Activated B cell treated with CpG ODN at 0.5 μM for 24 hours (primary cell): ENCODE measurements at places on chromosomes 2 and 18. TPM values are rescaled to one million over a fixed set of nuclear protein-coding genes. Genes with fewer than 3 reads are reported as not detected.

The CLEC4F gene
- total RNA-seq: not detected in 2 replicates

GRCh38 chr18:49476664-49477411 is 10.2 kb downstream of the C18orf32 start:
- H3K4me3 ChIP-seq: no peak overlapping the region
- peak overlapping the region; percentile 12 for H3K27ac ChIP-seq
- no peaks in the 10 kb centered on the region for H3K27me3 ChIP-seq
- peaks cover 38% of the 10 kb centered on the region for H3K36me3 ChIP-seq
- DNase-seq: no peak

DNA sequence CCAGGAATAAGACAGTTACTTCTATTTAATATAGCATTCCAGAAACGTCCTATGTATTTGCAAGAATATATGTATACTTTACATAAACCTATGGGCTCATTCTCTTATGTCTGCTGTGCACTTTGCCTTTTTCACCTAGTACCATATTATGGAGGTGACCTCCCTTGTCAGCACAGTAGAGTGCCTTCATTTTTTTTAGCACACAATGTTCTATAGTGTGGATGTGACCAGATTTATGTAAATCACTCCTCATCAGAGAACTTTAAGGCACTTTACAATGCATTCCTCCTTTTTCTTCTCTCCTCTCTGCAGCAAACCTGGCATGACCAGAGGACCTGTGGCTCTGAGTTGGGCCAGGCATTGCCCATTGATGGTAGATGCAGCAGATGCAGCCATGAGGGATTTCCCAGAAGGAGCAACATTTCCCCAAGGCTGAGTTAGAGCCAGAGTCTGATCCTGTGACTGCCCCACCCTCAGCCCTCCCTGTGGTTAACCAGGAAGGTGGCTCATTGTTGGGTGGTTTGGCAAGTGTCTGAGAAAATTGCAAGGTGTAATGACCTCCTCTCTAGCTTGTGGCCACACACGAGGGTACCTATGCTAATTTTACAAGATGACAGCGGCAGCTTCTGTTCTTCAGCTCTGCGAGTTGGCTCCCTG is 76.5 kb upstream of the DLX2 start:
- no peak overlapping the region for H3K27ac ChIP-seq
- no peaks in the 10 kb centered on the region for H3K36me3 ChIP-seq
- no peak overlapping the region for H3K4me3 ChIP-seq
- peaks cover 13% of the 10 kb centered on the region for H3K27me3 ChIP-seq
- no peak for DNase-seq

DNA sequence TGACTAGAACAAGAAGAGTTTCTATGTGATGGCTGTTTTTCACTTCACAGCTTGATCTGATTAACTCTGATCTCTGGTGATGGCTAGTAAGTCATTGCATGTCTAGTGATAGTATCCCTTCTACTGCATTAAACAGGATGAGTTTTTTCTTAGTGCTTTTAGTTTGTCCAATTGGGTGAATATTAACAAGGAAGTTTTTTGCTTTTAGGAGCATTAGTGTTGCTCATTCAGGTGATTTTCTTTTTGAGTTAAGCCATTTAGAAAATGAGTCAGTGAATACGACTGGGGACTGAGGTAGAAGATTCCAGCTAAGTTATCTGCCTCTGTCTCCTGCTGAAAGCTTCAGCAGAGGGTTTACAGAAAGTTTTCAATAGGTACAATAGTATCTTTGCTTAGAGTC is 306.7 kb downstream of the PIK3C3 start:
- H3K4me1 ChIP-seq: no peaks in the 10 kb centered on the region
- H3K27me3 ChIP-seq: no peaks in the 10 kb centered on the region
- H3K36me3 ChIP-seq: no peaks in the 10 kb centered on the region
- DNase-seq: no peak
- H3K27ac ChIP-seq: no peak overlapping the region
- no peak overlapping the region for H3K4me3 ChIP-seq

- H3K27me3 ChIP-seq: peaks cover 4% of the 10 kb centered on the region
- no peaks in the 10 kb centered on the region for H3K4me1 ChIP-seq
- no peaks in the 10 kb centered on the region for H3K36me3 ChIP-seq
- no peak for DNase-seq
- no peak overlapping the region for H3K4me3 ChIP-seq
- no peak overlapping the region for H3K27ac ChIP-seq
Measured at GRCh38 chr2:94982675-94983074, 42.8 kb upstream of the MAL start.

GRCh38 chr2:113334147-113334546 is 55.4 kb upstream of the PAX8 start:
- DNase-seq: no peak
- no peak overlapping the region for H3K27ac ChIP-seq
- no peak overlapping the region for H3K4me3 ChIP-seq
- no peaks in the 10 kb centered on the region for H3K36me3 ChIP-seq
- peaks cover 5% of the 10 kb centered on the region for H3K4me1 ChIP-seq

DNA sequence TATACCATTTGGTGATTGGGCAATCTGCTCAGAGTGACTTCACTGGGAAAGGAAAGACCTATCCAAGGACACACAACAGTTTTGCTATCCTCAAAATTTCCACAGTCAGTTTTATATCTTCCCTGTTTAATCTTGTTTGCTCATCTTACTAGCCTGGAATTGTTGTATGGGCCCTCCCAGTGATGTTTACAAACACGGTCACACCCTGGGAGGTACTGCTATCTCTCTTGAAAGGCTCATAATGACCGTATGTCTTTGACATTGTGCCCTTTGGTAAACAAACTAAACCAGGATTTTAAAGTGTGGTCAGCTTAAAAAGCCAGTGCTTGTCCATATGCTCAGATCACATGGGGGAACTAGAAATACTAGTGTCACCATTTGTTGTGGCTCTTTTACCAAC is 277.0 kb downstream of the CDH2 start:
- no peak overlapping the region for H3K27ac ChIP-seq
- no peaks in the 10 kb centered on the region for H3K27me3 ChIP-seq
- H3K36me3 ChIP-seq: no peaks in the 10 kb centered on the region
- DNase-seq: no peak

The GKN1 gene
- total RNA-seq: not detected in 2 replicates

The ACOXL gene
- total RNA-seq: 0.20 TPM in 1 of 2 replicates, not detected in the other

- H3K27ac ChIP-seq: no peak overlapping the region
- H3K4me3 ChIP-seq: no peak overlapping the region
- peaks cover 29% of the 10 kb centered on the region for H3K27me3 ChIP-seq
- no peak for DNase-seq
- no peaks in the 10 kb centered on the region for H3K36me3 ChIP-seq
- peaks cover 14% of the 10 kb centered on the region for H3K4me1 ChIP-seq
Measured at GRCh38 chr2:102100371-102101096, 42.0 kb upstream of the IL1R1 start.

The LYG1 gene
- total RNA-seq: 1.5 and 1.9 TPM in 2 replicates

The MAP2 gene
- total RNA-seq: 1.4 and 1.9 TPM in 2 replicates

The TPO gene
- total RNA-seq: not detected in 2 replicates

DNA sequence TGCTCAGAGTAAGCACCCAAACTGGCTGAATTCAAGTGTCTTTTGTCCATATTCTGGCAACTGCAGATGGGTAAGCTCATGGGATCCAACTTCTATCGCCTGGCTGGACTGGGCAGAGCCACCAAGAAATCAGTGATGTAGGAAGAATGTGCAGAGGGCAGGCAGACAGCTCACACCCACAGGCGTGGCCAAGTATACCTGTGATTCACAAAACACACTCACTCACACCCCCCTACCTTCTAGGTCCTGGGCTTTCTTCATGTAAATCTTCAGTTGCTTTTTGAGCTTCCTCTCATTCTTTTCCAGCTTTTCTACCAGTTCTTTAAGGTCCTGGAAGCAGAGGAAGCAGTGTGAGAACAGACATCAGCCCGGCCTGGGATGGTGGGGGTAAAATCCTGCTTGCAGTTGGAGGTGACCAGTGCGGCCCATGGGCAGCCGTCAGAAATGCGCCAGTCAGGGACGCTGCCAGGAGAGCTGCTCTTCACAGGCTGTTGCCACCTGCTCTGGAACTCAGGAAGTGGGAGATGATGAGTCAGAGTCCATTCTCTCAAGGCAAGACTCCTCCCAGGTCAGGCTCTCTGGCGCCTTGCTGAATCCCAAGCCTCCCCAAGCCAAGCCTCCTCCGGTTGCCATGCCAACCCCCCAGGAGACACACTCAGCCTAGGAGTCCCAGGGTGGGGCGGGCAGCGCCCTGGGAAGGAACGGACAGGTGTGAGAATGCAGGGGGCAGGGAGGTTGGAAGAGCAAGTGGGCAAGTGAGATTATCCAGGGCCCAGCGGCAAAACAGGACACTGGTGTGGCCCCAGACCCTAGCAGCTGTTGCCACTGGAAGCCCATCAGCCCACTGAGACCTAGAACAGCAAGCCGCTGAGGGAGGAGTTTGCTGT is 36.2 kb upstream of the ACAA2 start:
- no peaks in the 10 kb centered on the region for H3K36me3 ChIP-seq
- H3K4me1 ChIP-seq: no peaks in the 10 kb centered on the region
- no peak overlapping the region for H3K4me3 ChIP-seq
- H3K27me3 ChIP-seq: peaks cover 13% of the 10 kb centered on the region
- H3K27ac ChIP-seq: no peak overlapping the region

DNA sequence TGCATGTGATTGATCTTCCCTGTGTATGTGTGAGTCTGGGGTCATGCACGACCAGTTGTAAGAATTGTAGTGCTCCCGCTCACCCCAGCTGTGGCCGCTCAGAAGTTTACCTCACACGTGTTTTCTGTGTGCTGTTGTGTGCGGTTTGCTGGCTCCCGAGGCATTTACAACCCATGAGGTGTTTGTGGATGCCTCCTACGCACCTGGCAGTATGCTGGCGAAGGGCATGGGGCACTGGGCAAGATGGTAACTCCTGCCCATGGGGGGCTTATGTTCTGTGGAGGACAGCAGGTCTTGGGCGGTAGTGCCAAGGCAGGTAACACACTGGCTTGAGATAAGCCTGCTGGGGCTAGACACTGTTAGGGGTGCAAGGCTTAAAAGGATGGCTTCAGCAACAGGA is 102.6 kb upstream of the HS6ST1 start:
- no peak overlapping the region for H3K27ac ChIP-seq
- no peak overlapping the region for H3K4me3 ChIP-seq
- H3K27me3 ChIP-seq: peaks cover 2% of the 10 kb centered on the region
- H3K4me1 ChIP-seq: no peaks in the 10 kb centered on the region
